ENCODE measurements at places on chromosomes 5 and 9. TPM values are rescaled to one million over a fixed set of nuclear protein-coding genes. Genes with fewer than 3 reads are reported as not detected.

SPINK7 gene
- 0.47 TPM for total RNA-seq

GLDC gene
- total RNA-seq: 0.94 TPM

NUTM2F gene
- total RNA-seq: not detected

FSD1L gene
- 1.3 TPM for total RNA-seq

Data from hair follicular keratinocyte (primary cell).